Naive thymus-derived CD4-positive, alpha-beta T cell (primary cell): ENCODE measurements at places on chromosomes 13 and 19.

GRCh38 chr19:14632286-14632685, 42.4 kb downstream of the ADGRE3 start:
- DNase-seq, result no peak

- no peak for DNase-seq
These were observed 309.9 kb upstream of the SLITRK6 start for GRCh38 chr13:86109107-86109506.

DNA sequence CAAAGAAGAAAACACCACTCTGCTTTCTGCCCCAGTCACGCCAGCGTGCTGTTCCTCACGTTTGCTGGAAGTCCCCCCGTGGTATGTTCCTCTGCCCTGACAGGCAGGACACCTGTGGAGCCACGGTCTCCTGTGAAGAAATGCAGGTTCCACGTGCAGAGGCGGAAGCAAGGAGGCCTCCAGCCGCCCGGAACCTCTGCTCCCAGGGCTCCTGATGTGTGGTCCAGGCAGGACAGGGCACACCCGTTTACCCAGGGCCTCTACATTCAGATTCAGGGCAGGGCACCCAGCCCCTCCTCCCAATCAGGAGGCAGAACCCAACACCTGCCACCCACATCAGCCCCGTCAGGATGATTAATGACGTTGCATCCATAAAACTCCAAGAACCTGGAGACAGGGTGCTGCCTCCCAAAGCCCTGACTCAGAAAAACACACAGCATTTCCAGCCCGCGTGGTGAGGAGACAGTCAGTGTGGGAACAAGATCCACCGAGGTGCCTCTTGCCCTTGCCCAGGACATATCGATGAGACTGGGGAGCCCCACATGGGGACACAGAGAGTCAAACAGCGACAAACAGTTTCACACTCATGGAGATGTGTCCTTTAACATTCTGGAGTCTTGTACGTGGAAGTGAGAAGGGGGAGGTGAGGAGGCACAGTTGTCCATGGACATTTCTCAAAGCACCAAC, 76.2 kb downstream of the COL4A1 start:
- DNase-seq, result no peak

- DNase-seq, result no peak
These were observed 47.3 kb downstream of the BRCA2 start for GRCh38 chr13:32362574-32362973.

DNA sequence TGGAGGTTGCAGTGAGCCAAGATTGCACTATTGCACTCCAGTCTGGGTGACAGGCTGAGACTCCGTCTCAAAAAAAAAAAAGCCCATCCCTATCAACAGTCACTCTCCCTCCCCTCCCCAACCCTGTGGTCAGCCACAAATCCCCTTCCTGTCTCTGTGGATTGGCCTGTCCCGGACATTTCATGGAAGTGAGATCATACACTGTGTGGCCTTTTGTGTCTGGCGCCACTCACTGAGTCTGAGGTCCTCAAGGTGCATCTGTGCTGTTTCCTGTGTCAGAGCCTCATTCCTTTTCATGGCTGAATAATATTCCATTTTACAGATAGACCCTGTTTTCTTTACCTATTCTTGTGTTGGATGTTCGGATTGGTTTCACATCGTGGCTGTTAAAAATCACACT, 149.5 kb downstream of the PTPRS start:
- DNase-seq, result no peak

GRCh38 chr13:110973007-110973700, 58.3 kb upstream of the ANKRD10 start:
- no peak for DNase-seq

DNA sequence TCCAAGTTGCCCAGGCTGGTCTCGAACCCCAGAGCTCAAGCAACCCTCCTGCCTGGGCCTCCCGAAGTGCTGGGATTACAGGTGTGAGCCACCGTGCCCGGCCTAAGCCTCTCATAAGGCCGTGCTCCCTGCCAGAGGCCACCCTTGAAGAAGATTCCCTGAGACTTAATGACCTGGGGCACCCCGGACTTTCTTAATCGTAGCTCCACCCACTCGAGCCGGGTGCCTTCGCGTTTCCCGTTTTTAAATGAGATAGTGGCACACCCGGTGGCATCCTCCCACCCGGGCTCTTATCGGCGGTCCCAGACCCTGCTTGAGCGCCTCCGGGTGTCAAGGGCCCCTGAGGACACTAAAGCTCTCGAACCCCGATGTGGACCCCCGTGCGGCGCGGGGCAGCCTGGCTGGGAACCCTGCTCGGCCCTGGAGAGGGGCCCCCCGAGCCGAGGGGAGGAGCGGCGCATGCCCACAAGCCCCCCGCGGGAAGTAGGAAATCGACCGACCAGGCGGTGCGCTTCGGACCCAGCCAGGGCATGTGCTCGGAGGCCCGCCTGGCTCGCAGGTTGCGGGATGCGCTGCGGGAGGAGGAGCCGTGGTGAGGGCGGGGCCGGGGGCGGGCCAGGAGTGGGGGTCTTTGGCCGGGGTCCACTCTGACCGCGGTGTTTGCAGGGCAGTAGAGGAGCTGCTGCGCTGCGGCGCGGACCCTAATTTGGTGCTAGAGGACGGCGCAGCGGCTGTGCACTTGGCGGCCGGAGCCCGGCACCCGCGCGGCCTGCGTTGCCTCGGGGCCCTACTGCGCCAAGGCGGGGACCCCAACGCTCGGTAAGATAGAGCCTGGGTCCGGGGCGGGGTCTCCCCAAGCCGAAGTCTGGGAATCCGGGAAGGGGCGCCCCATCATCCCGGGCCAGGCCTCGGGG, at the start of gene ANKLE1:
Gene ANKLE1, plus strand, starts transcription at position 511 of the 914 bp plus-strand sequence. Its CDS starts 20 bp downstream, at position 531.
- DNase-seq, result no peak

GRCh38 chr13:27476943-27477703, 26.8 kb upstream of the MTIF3 start:
- DNase-seq, result no peak
